Stimulated activated CD4-positive, alpha-beta T cell treated with anti-CD3 and anti-CD28 coated beads, Interleukin-4, amount 100 ng/mL, for 4 hours (primary cell): ENCODE measurements at places on chromosomes 1 and 21.

DNA sequence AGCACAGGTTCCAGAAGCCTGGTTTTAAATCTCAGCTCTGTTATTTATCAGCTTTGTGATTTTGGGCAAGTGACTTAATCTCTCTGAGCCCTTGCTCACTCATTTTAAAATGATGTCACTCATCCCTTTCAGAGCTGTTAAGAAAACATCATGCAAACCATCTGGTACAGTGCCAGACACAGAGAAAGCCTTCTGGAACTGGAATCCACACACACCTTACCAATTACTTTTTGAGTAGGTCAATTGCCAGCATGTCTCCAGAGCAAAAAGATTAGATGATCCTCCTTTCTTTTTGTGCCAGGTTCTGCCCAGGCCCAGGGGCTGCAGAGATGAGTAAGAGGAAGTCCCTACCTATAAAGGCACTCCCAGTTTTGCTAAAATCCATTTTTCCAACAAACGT, 61.3 kb downstream of the ROR1 start:
- DNase-seq, result no peak

- DNase-seq, result no peak
Observed at GRCh38 chr1:81326212-81326611, 474.5 kb upstream of the ADGRL2 start.

GRCh38 chr1:100038660-100039287, 69.0 kb downstream of the SLC35A3 start:
- peak; percentile 68 for DNase-seq

- DNase-seq, result no peak
Observed at GRCh38 chr1:91854852-91855534, 31.0 kb downstream of the TGFBR3 start.

- no peak for DNase-seq
Observed at GRCh38 chr1:107262467-107263286, 121.8 kb downstream of the NTNG1 start.

DNA sequence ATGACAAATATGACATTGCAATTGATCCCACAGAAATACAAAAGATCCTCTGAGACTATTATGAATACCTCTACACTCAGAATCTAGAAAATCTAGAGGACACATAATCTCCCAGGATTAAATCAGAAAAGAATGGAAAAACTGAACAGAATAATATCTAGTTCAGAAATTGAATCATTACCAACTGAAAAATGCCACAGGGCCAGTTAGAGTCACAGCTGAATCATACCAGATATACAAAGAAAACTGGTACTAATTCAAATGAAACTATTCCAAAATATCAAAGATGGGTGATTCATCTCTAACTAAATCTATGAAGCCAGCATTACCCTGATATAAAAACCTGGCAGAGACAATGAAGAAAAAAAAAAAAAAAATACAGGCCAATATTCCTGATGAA, 149.3 kb downstream of the BRINP3 start:
- DNase-seq, result no peak

- peak; percentile 35 for DNase-seq
Observed at GRCh38 chr1:147598621-147599361, 57.5 kb downstream of the BCL9 start.

- no peak for DNase-seq
Observed at GRCh38 chr1:30758785-30759380, 1.3 kb upstream of the LAPTM5 start.

DNA sequence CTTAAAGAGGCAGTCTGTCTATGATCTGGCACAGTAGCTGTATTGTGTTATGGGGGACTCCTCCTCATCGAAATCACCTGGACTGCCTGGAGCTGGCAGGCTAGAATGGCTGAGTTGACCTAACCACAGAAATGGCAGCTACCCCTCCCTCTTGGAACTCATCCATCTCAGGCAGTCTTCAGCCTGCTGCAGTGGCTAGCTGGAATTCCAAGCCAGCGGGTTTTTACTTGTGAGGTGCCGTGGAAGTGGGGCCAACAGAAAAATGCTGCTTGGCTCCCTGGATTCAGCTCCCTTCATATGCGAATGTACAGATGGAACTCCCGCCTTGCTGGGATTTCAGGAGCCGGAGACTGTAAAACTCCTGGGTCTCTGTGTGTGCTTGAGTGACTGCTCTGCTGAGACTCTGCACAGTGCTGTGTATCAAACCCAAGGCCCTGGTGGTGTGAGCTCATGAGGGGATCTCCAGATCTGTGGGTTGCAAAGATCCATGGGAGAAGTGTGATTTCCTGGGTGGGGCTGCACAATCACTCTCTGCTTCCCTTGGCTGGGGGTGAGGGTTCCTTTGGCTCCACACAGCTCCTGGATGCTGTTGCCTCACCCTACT, 316.9 kb downstream of the CTH start:
- DNase-seq, result no peak

GRCh38 chr1:7590426-7590790, 180.7 kb upstream of the VAMP3 start:
- no peak for DNase-seq

GRCh38 chr1:191798178-191798577, 360.1 kb upstream of the RGS18 start:
- DNase-seq, result no peak

- no peak for DNase-seq
Observed at GRCh38 chr1:24910751-24911650, 19.1 kb downstream of the RUNX3 start.

- DNase-seq, result no peak
Observed at GRCh38 chr21:35791541-35792325, 268.6 kb downstream of the SETD4 start.

- DNase-seq, result no peak
Observed at GRCh38 chr1:156553860-156554485, 18.4 kb downstream of the IQGAP3 start.

DNA sequence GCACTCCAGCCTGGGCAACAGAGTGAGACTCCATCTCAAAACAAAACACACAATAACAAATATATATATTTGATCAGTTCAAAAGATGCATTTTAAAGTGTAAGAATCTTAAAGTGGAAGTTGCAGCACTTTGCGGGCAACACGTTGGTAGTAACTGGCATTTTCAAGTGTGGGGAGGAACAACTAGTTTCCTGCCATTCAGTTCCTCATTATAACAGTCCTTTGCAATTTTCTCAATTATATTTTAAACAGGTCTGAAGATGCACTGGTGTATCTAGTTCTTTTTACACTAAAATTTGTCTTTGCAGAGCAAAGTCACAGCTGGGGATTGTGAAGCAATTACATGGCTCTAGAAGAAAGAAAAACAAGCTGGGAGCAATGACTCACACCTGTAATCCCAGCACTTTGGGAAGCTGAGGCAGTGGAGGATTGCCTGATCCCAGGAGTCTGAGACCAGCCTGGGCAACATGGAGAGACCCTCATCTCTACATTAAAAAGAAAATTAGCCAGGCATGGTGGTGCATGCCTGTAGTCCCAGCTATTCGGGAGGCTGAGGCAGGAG, 25.3 kb downstream of the RRAGC start:
- no peak for DNase-seq

DNA sequence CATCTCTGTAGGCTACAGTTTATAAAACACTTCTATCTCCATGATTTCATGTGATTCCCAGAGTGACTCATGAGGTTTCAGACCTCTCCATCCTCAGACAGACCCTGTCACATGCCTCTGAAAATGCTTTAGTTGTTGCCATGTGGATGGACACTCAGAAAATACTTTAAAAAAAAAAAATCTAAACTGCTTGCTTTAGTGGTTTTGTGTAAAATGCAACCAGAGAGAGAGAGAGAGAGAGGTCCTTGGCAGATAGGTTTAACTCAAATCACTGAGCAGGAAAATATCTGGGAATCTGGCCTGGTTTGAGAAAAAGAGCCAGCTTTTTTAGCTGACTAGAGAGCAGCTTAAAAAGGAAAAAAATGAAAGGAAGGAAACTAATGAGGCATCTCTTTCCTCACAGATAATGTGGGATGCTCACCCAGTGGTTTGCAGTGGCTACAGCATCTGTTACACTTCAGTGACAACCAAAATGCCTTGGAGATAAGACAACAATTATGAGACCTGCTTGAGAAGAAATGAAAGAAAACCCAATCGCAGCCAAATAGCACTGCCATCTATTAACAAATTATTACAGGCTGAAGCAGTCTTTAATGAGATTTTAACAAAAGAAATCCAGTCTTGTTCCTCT, 54.6 kb upstream of the SYT14 start:
- DNase-seq, result no peak

- DNase-seq, result no peak
Observed at GRCh38 chr21:15831497-15831896, 101.7 kb downstream of the USP25 start.

GRCh38 chr1:93681989-93682412, 364 bp upstream of the BCAR3 start:
- DNase-seq, result no peak

GRCh38 chr1:174079796-174080195, 57.6 kb upstream of the RC3H1 start:
- DNase-seq, result no peak

- no peak for DNase-seq
Observed at GRCh38 chr1:173056365-173056764, 5.6 kb upstream of the TNFSF18 start.

- no peak for DNase-seq
Observed at GRCh38 chr1:78291418-78291817, 199.4 kb upstream of the PTGFR start.

- DNase-seq, result no peak
Observed at GRCh38 chr1:2931724-2932401, 89.4 kb upstream of the ACTRT2 start.

GRCh38 chr1:54300401-54300800, 100.4 kb downstream of the MRPL37 start:
- no peak for DNase-seq

DNA sequence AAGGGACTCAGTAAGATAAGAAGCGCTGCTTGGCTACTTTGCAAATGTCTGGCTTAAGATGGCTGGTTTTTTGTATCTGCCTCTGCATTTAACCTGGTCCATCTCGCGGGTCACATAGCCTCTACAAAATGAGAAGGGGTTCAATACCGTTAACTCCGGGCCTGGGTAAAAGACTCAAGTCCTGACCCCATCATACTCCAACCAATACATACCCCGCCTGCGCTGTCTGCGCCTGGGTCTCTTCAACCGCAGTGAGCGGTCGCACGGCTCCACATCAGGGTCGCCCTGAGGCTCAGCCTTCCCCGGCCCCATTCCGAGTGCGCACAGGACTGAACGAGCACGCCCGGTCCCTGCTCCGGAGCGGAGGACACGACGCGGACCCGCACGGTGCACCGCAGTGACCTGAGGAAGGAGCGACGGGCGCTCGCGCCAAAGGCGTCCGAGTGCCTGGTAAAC, 558 bp upstream of the PGD start:
- DNase-seq, result no peak

DNA sequence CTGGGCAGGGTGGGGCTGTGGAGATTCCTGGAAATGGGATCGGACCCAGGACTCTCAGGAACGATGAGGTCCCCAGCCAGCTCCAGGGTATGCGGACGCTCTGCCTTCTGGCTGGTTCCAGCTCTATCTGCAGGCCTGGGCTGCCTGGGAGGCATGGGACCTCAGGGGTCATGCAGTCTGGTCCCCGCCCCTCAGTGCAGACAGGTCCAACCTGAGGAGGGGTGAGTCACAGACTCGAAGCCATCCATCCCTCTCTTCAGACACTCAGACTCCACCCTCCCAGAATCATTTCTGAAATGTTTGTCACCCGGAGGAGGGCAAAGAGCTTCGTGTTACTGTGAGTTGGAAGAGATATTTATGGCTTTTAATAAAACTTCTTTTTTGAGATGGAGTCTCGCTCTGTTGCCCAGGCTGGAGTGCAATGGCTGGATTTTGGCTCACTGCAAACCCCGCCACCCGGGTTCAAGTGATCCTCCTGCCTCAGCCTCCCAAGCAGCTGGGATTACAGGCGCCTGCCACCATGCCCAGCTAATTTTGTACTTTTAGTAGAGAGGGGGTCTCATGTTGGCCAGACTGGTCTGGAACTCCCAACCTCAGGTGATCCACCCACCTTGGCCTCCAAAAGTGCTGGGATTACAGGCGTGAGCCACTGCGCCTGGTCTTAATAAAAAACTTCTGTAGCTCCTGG, 5.9 kb upstream of the MYOM3 start:
- no peak for DNase-seq

DNA sequence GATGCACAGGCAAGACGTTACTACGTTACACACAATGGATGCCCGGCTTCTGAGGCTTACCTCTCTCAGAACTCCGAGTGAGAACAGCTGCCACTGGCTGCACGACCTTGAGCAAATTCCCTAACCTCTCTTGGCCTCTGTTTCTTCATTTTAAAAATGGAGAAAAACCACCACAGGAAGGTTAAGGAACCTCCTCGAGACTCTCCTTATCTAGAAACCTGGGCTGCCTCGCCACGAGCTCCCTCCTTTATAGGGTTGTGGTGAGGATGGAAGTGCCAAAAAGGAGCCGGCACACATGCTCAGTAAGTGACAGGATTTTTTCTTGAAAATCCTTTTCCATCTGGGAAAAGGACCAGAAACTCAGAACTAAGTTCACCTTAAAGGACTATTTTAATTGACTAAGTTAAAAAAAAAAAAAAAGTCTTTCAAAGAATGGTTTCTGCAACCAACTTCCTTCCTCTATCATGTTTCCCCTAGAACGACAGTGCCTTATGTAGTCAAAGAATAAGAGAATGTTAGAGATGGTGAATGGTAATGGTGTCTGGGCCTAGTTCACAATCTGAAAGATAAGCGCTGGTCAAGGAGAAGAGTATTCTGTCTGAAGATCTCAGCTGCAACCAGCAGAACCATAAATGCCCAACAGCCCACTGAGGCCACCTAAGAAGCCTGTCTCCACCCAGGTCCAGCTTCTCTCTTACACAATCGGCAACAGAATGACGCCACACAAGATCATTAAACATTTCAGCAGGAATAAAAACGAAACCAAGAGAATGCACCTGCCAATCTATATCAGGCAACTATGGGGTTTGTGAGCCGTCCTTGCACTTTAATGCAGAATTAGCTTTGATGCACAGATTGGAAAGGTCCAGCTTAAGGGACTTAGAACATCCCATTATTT, 64.9 kb downstream of the SLC45A1 start:
- no peak for DNase-seq

DNA sequence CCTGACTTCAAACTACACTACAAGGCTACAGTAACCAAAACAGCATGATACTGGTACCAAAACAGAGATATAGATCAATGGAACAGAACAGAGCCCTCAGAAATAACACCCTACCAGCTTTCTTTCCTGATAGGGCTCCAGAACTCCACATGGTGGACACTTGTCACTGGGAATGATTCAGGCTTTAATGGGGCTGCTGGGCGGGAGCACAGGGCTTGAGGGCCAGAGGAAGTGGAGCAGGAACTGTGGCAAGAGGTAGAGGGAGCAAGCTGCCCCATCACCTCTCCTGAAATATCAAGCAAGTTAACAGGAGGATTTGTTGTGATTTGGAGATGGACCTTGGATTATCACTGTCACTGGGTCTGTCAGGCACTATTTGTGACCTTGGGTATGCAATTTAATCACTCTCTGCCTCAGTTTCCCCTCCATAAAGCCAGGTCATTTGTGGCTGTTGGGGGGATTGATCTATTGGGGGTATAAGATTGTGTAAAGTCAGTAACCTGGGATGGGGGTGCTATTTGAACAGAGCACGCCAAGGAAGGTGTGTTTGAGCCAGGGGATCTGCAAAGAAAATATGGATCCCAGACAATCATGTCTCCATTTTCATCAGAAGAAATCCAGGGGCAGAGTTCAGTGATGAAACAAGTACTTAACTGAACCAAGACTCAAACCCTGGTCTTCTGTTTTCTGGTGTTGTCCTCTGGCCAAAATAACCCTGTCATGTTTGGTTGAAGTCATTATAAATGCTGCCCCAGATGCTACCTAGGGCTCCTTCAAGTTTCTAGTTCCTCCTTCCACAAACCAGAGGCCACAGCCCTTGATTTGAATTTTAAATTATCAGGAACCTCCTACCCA, 25.2 kb downstream of the ETS2 start:
- DNase-seq, result no peak

- no peak for DNase-seq
Observed at GRCh38 chr1:115186711-115187265, 97.5 kb upstream of the TSPAN2 start.

- no peak for DNase-seq
Observed at GRCh38 chr1:6065093-6065858, 19.6 kb downstream of the KCNAB2 start.
